Suppressor macrophage treated with lipopolysaccharide for 1 hour (primary cell): ENCODE measurements at places on chromosomes 5 and 9.
A peak's percentile ranks its signal among the peaks of the same experiment; 100 is the strongest.

GRCh38 chr9:89935115-89935514, 330.3 kb downstream of the GADD45G start:
- DNase-seq: no peak

- no peak for DNase-seq
Measured at GRCh38 chr5:42953041-42953440, 87.1 kb downstream of the ANXA2R start.

- DNase-seq: no peak
Measured at GRCh38 chr5:132819468-132819867, 6.4 kb downstream of the SOWAHA start.

DNA sequence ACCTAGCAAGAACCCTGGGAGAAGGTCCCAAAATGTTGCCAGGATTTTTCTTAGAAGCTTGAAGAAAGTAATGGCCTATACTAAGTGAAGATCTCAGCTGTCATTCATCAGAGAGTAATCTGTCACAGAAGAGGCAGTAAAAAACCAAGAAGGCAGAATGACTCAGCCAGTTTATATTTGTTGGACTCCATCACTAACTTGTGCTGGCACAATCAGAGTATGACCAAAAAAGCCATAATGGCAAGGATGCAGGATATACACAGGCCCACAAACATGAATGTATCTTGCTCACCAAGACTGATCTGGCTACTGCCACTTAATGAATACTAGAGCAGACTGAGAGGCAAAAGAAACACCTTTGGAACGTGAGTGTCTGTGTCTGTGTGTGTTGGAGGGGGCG, 104.0 kb upstream of the POU5F2 start:
- DNase-seq: no peak

DNA sequence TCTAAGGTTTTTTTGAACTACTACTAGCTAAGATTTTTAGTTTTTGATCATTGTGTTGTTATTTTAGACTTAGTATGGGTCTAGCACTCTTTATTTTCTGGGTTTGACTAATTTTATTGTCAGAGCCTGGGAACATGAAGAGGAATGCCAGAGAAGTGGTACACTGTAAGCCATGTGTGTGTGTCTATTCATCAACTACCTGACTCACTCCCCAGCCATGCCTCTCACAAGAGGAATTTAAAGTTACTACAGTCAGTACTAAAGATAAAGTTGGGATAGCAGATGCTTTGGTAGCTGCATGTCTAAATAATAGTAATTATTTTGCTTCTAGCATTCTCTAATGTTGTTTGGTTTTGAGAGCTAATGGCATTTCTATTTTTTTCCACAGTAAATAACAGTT, 264.8 kb downstream of the CSNK1G3 start:
- DNase-seq: no peak

DNA sequence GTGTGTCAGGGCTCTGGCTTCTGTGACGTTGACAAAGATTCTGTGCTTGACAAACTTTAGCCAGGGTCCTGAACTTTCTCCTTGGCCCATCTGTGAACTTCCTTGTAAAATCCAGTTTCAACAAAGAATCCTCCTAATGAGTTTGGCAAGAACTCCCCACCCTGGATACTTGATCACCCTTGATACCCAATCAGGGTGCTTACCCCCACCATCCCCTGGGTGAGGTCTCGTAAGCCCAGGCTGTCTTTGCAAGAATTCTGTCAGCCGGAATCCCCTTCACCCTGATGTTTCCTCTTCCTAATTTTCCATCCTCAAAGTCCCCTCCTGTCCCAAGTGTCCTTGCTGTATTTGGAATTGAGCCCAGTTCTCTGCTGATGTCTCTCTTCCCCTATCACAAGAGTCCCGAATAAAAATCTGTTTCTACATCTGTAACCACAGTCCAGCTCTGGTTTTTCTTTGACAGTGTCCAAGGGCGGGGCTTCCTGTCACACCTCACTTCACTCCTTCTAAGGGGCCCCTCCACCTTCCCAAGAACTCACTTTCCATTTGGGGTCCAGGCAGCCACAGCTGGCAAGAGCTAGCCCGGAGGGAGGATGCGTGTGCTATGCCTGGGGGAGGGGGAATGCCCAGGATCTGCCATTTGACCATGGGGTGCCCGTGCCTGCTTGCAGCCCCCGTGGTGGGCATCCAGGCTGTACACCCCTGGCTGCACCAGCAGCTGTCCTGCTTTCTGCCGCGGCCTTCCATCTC, 2.7 kb upstream of the CARD19 start:
- peak; percentile 65 for DNase-seq
